NCI-H1930 (cell line): ENCODE measurements at places on chromosomes 2 and 18.

GRCh38 chr18:13261661-13262357, 43.2 kb downstream of the LDLRAD4 start:
- DNase-seq = no peak

GRCh38 chr2:26462100-26462499, 15.8 kb downstream of the OTOF start:
- no peak for DNase-seq

- DNase-seq = no peak
These were observed 60.9 kb upstream of the DSEL start for GRCh38 chr18:67577386-67577785.

- DNase-seq = no peak
These were observed 273.1 kb downstream of the NAPG start for GRCh38 chr18:10798727-10799550.

DNA sequence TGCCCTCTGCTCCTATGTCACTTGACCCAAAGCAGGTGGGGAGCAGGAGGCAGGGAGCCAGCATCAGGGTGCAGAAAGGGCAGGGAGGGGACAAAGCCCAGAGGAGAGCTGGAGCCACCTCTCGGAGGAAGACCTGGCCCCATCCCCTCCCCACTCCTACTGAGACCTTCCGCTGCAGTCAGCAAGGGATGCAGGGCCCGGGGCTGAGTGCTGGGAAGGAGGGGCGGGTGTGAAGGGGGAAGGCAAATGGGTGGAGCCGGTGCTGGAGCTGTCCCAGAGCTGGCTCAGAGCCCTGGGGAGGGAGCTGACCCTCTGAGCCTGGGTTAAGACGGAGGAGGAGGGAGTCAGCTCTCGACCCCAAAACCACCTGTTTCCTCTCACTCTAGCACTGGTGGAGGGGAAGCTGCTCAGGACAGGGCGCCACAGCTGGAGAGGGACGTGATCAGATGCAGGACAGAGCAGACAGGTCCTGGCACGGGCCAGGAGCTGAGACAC, 33.8 kb downstream of the HS1BP3 start:
- no peak for DNase-seq

DNA sequence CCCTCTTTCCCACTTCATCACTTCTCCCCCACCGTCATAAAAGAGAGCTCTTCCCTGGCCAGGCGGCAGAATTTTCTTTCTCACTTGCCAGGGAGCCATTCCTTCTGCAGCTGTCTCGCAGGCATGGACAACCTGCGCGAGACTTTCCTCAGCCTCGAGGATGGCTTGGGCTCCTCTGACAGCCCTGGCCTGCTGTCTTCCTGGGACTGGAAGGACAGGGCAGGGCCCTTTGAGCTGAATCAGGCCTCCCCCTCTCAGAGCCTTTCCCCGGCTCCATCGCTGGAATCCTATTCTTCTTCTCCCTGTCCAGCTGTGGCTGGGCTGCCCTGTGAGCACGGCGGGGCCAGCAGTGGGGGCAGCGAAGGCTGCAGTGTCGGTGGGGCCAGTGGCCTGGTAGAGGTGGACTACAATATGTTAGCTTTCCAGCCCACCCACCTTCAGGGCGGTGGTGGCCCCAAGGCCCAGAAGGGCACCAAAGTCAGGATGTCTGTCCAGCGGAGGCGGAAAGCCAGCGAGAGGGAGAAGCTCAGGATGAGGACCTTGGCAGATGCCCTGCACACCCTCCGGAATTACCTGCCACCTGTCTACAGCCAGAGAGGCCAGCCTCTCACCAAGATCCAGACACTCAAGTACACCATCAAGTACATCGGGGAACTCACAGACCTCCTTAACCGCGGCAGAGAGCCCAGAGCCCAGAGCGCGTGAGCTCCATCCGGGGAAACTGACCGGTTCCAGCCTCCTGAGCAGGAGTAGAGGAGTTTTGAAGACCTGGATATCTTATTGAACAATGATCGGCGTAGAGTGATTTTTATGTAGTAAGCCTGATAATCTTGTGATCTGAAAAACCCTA, at the start of gene MSGN1:
Gene MSGN1 (plus strand): TSS at position 65 of the 850 bp plus-strand sequence. CDS start 59 bp downstream, at position 124.
- DNase-seq = no peak

DNA sequence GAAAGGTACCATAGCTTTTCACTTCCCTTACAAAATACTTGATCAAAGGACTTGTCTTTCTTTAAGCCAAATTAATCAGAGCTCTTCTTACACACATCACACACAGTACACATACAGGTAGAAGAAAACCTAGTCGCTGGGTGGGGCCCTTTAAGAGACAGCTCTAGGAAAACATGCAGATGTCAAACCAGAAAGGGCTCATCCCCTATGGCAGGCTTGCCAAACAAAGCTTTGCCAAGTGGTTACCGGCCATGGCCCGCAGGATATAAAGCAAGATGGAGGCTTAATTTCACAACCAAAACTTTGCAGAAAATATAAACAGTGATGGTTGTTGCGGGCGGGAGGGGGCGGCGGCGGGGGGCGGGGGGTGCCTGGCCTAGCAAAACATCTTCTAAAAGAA, 2156.0 kb upstream of the PIK3C3 start:
- DNase-seq = no peak

GRCh38 chr2:159226059-159226461, 60.4 kb downstream of the WDSUB1 start:
- no peak for DNase-seq

GRCh38 chr2:241307055-241307454, 8.4 kb downstream of the HDLBP start:
- no peak for DNase-seq

- DNase-seq = no peak
These were observed 3.8 kb downstream of the SULT1C3 start for GRCh38 chr2:108243566-108243965.

DNA sequence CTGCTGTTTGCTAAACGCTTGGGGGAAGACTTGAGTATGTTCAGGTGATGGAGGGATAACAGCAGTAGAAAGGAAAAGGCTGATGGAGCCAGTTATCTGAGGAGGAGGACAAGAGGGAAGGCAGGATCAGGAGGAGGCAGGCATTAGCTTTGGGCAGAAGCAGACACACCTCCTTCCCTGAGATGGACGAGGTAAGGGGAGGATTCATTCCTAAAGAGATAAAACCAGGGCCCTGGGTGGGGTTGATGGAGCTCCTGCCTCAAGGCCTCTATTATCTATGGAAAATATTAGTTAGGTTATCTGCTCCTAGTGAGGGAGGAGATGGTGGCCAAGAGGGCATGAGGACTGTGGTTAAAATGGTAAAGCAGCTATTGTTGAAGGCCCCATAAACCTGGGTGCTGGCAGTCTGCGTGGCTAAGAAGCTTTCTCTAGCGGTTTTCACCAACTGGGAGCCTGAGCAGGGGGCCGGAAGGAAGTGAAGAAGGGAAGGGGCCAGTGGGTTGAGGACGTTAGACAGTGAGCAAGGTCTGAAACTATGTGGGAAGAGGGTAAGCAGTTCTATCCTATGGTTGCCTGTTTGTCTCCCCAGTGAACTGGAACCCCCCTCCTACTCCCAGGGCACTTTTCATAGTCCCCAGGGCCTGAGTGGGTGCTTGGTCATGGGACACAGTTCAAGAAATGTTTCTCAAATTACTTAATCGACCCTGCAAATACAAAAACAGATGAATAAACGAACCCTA, 56.6 kb upstream of the HK2 start:
- no peak for DNase-seq

DNA sequence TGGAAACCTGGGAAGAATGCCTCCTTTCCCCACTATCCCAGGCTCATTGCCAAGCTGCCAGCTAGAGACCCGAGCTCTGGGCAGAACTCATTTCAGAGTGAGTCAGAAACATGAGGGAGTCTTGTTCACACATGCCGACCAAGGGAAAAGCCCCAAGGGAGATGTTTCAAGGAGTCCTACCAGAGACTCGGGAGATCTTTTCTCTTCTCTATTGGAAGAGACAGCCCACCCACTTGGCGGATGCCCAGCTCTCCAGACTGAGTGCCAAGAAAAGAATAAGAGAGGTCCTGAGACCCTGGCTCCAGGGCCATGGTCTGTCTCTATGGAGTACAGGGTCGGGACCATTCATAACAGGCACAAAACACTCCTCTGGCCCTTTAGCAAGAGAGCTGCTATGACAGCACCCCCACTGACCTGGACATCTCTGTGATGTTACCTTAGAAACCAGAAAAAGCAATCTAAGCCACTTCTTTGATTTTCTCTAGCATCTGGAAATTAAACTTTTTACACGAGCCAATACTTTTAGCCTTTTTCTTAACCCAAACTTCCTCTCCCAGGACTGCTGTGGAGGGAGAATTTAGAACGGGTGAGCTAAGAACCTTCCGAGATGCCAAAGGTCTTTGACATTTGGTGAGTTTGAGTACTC, 18.5 kb upstream of the IGFBP5 start:
- DNase-seq = no peak

DNA sequence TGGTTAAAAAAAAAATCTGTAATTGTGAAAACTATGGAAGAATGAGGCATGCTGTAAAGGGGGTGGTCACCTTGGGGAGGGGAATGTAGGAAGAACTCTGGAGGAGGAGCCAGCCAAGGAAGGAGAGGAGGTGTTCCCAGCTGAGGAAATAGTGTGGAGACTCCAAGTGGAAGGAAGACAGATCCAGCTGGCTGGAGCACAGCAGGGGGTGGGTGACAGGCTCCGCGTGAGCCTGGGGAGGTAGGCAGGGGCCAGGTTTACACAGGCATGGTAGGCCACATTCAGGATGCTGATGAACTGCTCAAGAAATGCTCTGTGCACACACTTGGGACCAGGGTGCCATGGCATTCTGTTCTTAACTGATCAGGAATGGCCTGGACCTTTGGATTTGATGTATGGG, 16.8 kb downstream of the AFF3 start:
- DNase-seq = no peak

DNA sequence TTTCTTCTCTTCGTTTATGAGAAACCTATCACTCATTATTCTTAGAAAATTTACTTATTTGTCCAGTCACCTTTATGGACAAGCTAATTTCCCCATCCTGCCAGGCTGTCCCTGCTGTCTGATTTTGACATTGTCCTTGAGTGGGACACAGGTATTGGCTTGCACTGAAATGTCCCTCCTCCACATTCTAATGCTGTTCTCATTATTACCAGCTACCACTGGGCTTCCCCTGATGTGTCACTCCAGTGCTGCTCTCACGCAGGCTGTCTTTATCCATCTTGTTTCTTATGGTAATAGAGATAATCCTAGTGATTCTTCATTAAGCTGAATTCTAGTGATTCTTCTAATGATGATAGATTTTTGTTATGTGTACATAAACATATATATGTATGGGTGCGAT, 48.1 kb upstream of the RBMS1 start:
- DNase-seq = no peak

GRCh38 chr2:128513116-128513960, 194.7 kb upstream of the HS6ST1 start:
- DNase-seq = no peak

DNA sequence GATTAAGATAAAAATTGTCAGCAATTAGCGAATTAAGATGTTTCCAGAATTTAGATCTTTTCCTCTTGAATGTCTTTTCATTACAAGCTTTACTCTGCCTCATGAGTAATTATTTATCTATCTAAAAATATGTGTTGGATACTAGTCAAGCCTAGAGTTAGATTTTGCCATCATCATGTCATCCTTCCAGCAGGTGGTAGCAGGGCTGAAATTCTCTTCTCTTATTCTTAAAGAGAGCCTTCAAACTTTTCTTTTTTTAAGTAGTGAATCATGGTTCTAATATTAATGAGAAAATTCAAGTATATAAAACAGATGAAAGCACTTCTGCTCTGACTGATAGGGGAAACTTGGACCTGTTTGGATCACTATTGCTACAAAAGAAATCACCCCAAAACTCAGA, 240.7 kb upstream of the EPAS1 start:
- no peak for DNase-seq

- DNase-seq = no peak
These were observed 274.8 kb upstream of the NCKAP5 start for GRCh38 chr2:133843091-133843490.

DNA sequence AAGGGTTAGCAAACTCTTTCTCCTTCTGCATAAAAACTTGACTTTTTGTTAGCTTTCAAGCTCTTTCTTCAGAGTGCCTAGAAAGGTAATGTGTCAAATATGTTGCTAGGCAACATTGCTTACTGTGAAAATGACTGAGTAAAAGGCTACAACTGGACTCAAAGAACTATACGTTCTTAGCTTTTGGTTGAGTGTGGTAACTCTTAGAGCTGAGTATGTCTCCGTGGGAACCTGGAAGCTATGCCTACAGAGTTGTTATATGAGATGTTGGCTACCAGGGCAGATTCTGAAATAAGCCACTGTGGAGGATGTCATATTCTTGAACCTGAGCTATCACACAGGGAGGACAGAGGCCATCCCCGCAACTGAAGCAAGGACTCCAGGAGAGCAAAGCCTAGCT, 105.5 kb downstream of the ARL6IP6 start:
- DNase-seq = no peak
